Dorsolateral prefrontal cortex (tissue), 122 donors: ENCODE measurements at places on chromosomes 13 and 19.
A peak's percentile ranks its signal among the peaks of the same experiment; 100 is the strongest.

GRCh38 chr13:73000027-73000674 lies 58.7 kb upstream of the KLF5 start:
- no peak for DNase-seq

DNA sequence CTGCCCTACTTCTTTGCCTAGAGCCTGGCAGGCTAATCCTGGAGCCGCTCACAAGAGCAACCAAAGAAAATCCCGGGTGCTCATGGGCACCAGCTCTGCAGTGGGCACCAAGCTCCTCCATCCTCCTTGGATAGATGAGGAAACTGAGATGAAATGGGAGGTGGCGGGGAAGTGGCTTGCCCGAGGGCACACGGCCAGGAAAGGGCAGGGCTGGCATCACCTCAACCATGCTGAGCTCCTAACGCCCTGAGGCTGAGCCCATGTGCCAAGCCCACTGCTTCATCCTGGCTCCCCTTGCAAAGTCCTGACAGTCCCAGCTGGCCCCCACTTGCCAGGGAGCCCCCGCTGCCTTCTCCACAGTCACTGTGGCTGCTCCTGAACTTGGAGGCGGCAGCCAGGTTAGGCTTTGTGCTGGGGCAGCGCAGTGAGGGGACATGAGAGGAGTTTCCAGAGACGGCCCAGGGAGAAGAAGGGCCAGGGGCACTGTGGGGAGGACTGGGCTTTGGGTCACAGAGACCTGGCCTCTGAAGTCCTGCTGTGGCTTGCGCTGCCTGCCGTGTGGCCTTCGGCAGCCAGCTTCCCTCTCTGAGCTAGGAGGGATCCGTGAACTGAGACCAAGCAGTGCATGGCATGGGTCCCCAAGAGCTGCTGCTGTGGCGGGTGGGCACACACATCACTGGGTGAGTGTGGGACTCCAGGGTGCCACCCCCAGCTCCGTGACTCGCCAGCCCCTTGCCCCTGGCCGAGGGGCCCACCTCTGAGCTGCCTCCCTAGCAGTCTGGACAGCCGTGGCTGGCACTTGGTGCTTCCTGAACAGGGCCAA lies 17.5 kb downstream of the TMED1 start:
- no peak for DNase-seq

DNA sequence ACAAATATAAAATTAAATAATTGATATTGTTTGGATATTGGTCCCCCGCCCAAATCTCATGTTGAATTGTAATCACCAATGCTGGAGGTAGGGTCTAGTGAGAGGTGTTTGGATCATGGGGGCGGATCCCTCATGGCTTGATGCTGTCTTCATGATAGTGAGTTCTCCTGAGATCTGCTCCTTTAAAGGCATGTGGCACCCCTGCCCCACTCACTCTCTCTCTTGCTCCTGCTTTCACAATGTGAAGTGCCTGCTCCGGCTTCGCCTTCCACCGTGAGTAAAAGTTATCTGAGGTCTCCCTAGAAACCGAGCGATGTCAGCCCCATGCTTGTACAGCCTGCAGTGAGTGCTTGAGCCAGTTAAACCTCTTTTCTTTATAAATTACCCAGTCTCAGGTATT lies 248.2 kb downstream of the PCDH9 start:
- DNase-seq = no peak

DNA sequence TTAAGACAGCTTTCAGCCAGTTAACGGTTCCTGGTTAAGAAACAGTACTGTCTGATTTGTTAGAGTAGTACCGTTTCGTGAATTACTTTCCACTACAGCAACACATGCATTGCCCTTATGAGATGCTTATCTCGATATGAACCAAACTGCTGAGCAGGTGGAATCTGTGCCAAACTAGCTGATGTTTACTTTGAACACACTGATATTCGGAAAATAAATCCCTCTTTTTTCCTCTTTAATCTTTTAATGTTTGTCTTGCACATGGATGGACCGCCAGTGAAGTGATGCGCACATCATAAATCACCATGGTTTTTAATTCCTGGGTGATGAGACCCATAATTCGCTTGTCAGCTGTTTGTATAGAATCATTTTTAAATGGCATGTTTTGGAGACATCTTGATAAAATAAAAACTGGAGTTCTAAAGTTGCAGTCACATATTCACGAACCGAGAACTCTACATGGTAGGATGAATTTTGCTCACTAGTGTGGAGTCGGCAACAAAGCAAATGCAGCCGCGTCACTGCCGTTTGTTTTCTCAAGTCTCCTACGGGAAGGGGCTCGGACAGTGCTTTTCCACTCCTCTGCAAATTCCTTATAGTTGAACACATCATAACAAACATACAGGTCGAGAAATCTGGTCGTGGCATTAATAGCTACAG lies 1.1 kb downstream of the GJA3 start:
- DNase-seq = no peak

DNA sequence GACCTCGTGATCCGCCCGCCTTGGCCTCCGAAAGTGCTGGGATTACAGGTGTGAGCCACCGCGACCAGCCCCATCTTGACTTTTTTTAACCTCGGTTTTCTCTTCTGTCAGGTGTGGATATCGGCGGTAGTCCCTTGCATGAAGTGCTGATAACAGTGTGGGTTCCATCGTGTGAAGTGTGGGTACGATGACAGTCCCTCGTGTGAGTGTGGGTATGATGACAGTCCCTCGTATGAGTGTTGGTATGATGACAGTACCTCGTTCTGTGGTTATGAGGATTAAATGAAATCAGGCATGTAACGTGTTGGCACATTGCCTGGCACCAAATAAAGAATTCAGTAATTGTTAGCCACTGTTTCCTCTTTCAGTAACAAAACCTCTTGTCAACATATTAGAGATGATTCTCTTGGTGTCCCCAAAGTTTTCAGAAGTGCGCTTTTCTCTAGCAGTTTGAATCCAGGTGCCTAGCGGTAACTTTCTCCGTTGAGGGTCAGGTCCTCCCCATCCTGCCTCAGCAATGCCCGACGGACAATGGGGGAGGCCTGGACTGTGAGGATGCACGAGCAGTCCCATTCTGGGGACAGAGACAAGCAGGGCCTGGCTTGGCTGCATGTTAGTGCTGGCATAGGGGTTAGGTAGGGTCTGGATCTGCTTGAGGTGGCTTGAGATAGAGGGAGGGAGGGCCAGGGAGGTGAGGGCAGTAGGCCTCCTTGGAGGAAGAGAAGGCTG lies 15.3 kb downstream of the GATAD2A start:
- no peak for DNase-seq

GRCh38 chr13:112572366-112572765 lies 15.6 kb downstream of the TUBGCP3 start:
- no peak for DNase-seq

DNA sequence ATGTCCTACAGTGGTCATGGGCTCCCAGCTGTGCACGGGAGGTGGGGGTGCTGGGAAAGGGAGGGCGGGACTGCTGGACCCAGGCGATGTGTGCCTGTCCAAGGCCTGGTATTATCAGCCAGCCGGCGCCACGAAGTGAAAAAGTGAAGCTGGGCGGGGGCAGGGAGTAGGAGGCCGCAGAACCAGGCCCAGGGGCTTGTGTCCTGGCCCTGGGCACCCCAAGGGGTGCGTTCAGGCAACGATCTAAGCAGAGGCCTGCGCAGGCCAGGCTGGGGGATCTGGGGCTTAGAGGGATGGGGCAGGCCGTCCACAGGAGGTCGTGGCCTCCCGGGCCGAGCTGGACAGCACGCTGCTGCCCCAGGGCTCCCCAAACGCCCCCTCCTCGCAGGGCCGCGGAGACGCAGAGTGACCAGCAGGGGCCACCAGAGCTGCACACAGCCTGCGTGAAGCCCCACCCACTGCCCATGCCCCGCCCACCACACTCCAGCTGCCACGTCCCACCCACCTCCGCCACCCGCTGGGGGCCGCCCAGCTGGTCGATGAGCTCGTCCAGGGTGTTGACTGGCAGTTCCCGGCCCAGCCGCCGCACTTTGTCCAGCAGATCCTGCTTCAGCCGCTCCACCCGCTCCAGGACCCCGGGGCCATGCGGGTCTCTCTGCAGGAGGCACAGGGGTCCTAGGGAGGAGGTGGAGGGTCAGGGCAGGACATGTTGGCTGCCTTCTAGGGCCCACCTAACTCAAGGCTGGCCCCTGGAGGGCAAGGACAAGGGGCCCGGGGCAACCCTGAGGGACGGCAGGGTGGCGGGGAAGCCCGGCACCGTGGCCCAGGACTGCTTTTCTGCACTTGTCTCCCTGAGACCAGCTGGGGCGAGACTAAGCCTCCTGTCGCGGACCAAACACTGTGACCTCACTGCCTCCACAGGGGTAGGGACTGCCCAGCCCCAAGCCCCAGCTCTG lies 9.5 kb downstream of the GPX4 start:
- DNase-seq = peak; percentile 96

GRCh38 chr19:12052091-12052496 lies 667 bp downstream of the ZNF878 start:
- DNase-seq = no peak

DNA sequence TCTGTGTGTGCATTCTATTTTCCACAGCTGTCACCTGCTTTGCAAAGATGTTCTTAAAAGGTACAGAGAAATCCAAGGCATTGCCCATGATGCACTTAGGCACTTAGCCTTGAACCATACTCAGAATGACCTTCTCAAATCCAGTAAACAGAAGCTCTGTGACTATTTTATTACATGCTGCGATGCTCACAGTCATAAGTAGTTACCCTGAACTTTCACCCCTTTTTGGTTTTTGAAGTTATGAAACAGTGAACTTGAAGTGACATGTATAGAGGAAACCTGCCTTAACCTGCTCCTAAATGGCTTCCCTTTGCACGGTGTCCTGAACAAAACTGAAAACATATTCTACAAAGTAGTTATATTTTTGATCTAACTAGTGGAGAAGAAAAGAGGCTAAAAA lies 100.4 kb downstream of the SLC10A2 start:
- DNase-seq = no peak
